ENCODE measurements at places on chromosomes 11 and 22.

- DNase-seq, result no peak
These were observed 101.0 kb downstream of the PDE2A start for GRCh38 chr11:72573072-72573854.

- no peak for DNase-seq
These were observed 3.3 kb upstream of the TYMP start for GRCh38 chr22:50532824-50533796.

- DNase-seq, result no peak
These were observed 13.2 kb downstream of the DCUN1D5 start for GRCh38 chr11:103078710-103079109.

DNA sequence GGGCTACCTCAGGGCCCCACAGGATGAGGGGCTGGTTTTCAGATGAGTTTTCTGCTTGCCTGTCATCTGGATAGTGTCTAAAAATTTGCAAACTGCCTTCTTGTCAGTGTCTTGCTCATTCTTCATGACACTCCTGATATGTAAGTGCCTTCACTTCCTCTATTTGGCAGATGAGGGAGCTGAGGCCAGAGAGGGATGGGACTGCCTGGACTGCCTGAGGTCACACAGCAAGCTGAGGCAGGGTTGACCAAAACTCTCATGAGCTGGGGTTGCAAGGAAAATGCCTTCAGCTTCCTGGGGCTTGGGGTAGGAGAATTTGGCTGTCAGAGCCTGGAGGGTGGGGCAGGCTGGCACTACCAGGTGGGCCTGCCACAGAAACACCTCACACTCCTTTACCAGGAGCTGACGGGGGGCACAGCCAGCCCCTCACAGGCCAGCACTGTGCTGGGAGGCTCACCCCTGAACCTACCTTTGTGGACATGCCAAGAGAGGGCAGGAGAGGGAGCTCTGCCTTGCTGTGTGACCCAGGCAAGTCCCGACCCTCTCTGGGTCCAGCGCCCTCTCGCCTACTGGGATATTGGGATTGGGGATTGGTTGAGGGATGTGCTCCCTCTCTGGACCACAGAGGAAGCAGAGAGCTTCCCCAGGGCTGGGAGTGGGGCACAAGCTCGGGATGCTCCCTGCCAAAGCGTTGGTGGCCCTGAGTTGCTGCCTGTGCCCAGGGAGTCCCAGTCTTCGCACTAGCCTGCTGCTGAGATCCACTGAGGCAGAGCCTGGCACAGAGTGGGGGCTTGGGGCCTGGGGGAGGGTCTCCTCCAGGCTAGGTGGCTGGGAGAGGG lies 1.9 kb upstream of the P2RY6 start:
- DNase-seq, result no peak

DNA sequence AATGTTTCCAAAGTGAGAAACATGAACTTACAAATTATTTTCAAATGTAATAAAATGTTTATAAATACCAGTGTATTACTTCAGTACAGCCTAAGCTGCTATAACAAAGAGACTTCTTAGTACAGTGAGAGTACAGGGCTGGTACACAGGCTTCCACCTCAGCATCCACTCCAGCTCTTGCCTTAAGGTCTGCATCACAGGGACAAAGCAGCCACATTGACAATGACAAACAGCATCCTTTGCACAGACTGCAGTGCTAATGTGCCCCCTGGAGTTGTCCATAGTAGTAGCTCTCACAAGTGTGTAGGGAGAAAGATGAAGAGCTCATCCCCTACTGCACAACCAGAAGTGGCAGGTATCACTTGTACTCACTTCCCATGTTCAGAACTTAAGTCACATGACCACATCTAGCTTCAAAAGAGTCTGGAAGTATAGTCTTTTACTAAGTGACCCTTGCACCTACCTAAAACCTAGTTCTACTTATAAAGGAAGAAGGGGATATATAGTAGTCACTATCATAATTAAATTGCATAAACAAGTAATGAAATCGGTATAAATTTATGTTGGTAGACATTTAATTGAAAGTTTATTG lies 10.7 kb upstream of the LIPT2 start:
- no peak for DNase-seq

DNA sequence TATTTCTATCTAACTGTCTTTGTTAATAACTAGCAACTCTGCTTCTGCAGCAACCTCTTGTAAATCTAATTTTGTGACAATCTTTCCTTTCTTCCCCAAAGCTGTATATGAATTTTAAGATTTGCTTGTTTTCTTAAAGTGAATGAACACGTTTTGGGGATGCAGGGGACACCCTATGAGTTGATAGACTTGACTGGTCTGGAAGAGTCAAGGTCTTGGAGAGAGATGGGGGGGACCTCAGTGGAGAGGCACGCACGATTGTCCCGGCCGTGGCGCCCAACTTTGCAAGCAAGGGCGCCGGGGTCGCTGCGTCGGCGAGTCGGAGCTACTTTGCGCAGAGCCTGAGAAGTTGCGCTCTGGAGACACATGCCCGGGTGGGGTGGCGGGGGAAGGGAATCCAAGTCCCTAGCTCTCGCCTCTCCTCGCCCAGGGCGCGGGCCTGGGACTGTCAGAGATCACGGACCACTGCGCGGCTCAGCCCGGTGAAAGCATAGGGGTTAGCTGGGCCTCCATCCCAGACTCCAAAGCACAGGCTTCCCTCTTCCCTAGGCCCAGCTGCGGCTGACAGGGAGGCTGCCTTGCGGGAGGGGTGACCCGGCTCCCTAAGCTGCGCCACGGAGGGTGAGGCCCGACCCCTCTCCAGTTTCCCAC lies 854 bp downstream of the ABCC8 start:
- no peak for DNase-seq

DNA sequence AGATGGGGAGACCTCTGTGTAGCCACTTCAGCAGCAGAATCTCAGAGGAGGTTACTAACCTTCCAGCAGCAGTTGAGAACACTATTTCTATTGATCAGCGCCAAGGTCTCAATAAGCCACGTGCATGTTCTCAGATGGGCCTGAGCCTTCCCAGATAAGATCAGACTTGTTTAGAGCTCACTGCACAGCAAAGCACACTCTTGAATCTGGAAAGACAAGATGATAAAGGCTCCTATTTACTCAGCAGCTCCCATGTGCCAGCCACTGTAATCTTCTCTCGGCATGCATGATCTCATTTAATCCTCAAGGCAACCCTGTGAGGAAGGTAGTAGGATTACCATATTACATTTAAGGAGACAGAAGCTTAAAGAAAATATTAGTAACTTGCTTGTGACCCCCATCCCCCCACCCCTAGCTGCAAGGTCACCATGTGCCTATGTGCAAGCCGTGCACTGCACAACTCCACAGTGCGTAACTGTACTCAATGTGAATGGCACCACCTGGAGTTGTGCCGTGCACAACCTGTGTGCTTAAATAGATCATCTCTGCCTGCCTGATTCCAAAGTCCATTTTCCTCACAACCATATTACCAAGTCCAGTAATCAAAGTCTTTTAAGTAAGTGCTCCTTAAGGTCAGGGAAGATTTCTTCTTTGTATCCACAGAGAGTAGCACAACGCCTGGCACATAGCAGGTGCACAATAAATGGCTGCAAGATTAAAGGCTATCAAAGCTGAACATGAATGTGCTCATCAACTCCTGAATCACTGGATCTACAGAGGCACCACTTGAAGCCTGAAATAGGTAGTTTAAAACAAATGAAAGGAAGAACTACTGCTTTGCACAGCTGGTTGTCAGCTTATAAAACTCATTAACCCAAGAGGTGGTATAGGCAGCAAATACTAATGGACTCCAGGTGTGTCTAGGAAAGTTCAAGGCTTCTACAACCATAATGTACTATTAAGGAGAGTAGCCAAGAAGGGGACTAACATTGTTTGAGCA lies 293.8 kb downstream of the BUD13 start:
- no peak for DNase-seq

GRCh38 chr11:128235958-128236357 lies 351.4 kb downstream of the ETS1 start:
- no peak for DNase-seq

GRCh38 chr11:115944596-115944995 lies 440.4 kb upstream of the CADM1 start:
- DNase-seq, result no peak

DNA sequence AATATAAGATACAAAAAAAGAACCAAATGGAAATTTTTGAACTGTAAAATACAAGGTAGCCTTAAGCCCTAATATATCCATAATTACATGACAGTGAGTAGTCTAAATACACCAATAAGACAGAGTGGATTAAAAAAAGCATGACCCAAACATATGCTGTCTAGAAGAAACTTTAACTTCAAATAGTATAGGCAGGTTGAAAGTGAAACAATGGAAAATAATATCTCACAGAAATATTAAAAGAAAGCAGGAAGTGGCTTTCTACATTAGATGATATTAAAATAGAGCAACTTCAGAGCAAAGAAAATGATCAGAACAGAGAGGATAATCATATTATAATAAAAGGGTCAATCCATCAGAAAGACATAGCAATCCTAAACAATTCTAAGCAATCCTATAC lies 21.8 kb downstream of the DCUN1D5 start:
- DNase-seq, result no peak

DNA sequence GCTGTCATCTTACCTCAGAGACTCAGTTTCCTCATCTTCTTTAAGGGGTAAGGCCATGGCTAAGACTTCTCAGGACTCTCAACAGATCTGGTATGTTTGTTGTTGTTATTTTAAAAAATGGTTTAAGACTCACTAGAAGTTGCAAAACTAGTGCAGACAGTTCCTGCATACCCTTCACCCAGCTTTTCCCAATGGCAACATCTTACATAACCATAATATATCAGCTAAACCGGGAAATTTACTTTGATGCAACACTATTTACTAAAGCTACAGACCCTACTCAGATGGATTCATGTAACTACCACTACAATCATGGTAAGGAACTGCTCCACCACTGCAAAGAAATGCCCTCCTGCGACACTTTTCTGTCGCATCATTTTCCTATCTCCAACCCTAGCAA lies 20.4 kb downstream of the LGR4 start:
- DNase-seq, result no peak

- no peak for DNase-seq
These were observed 6.8 kb upstream of the MICAL2 start for GRCh38 chr11:12103411-12104225.

- peak; percentile 100 for DNase-seq
These were observed 750 bp upstream of the LARGE1 start for GRCh38 chr22:33920927-33921524.

DNA sequence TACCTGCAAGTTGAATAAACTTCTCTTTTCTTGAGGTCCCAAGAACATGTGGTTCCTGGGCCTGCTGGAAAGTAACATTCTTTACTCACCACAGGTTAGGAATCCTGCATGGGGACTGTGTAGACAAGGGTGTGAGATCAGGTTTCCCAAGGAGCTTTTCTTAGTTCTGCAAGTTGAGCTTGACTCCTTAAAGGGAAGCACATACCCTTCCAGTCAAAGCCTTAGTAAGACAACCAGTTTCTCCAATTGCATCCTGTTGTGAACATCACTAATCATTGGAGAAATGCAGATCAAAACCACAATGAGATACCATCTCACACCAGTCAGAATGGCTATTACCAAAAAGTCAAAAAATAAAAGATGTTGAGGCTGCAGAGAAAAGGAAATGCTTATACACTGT lies 48.3 kb upstream of the PAK1 start:
- no peak for DNase-seq

DNA sequence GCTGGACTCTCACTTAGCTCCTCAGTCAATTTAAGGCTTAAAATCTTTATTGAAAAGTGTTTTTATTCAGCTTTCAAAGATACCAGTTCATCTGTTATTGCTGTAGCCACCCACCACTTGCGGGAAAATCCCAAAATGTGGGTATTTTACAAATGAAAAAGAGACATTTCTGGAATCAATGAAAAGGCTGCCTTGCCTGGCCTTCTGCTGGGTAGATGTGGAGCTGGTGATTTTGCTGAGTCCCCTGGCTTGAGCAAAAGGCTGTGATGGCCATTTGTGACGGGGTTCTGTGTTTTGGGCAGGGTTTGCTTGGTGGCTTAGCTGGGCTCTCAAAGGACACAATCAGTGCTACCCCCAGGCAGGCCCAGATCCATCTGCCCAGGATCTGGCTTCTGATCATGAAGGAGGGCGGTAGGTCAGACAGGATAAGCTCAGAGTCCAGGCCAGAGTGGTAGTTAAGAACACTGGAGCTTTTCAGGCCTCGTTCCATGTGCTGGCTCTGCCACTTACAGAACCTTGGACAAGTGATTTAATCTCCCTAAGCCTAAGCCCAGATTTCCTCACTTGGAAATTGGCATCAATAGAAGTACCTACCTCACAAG lies 36.1 kb downstream of the UBASH3B start:
- no peak for DNase-seq

DNA sequence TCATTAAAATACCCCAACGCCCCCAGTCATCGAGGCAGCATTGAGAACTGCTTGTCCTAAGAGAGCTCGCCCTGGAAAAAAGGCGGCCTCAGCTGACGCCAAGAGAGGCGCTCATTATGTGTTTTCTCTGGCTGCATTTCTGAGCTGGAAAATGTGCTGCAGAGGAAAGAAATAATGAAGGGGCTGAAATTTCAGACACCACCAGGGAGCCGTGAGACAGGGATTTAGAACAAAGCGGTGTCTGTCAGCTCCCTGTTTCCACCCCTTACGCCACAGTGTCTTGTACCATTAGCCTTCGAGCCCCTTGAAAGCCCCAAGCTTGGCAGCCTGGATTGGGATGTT lies 14.4 kb downstream of the USH1C start:
- peak; percentile 39 for DNase-seq

DNA sequence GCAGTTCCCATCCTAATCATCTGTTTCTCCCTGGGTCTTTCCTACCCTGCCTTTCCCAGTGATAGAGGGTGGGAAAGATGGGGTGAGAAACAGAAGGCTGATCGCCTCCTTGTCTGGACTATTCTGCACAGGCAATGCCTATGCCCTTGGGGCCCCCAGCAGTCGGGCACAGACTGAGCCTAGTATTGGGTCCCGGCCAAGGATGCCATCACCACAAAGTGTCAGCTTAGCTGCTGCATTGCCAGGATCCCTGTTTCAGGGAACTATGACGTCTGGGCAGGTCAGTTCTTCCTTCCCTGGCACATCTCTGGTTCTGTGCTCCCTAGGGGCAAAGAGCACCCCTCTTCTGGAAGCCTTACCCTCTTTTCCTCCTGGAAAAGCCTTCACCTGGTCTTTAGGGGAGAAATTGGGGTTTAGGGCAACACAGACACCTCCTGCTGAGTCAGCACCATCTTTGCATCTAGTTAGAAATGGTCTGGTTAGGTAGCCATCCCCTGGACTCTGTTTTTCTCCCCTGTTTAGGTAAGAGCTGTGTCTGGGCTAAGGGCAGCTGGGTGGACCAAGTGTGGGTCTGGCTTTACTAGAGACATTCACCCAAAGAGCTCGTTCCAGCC lies 2.1 kb downstream of the ADAMTS8 start:
- DNase-seq, result peak; percentile 32

GRCh38 chr22:24059121-24059520 lies 48.0 kb downstream of the CABIN1 start:
- no peak for DNase-seq

- no peak for DNase-seq
These were observed 15.5 kb downstream of the RAB30 start for GRCh38 chr11:83056204-83056603.

DNA sequence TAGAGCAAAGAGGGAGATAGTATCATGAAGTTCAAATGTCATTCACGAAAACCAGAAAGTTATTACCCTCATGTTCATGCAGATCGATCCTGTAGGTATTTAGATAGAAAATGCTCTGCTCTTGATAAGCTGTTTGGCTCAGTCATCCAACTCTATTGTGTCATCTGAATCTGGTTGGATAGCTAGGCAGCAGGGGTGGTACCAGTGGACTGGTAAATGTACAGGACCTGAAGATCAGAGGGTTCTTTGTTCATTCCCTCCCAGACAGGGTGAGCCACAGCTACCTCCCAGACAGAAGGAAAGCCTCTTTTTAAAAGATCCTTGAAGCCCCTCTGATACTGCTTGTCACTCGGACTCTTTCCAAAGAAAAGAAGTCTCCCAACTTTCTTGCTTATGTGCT lies 29.8 kb upstream of the DRD2 start:
- DNase-seq, result no peak

- no peak for DNase-seq
These were observed 19.9 kb downstream of the ANO1 start for GRCh38 chr11:70097783-70098563.
